Esophagus squamous epithelium (tissue), 5 donors: ENCODE measurements at places on chromosomes 1 and 21.

DNA sequence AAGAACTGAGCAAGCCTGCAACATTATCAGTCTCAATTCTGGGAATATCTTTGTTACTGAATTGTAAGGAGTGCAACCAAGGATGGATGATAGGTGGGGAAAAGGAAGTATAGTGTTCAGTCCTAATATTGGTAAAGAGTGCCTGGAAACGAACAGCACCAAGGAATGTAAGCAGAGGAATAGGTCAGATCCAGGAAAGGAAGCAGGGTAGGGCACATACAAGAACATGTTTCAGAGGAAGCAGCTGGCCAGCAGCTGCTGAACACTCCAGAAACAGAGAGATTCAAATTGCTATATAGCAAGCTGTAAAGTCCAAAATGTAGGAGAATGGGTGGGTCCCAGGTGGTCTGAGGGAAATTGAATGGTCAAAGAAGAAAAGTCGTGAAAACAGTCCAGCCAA lies 37.9 kb downstream of the CRB1 start:
- H3K27me3 ChIP-seq = no peaks in the 10 kb centered on the region
- no peaks in the 10 kb centered on the region for H3K36me3 ChIP-seq
- no peaks in the 10 kb centered on the region for H3K4me1 ChIP-seq
- no peak for DNase-seq

- H3K27ac ChIP-seq = no peak overlapping the region
- no peak overlapping the region for H3K4me3 ChIP-seq
- no peaks in the 10 kb centered on the region for H3K36me3 ChIP-seq
- no peaks in the 10 kb centered on the region for H3K27me3 ChIP-seq
Measured at GRCh38 chr1:4428711-4429110, 225.7 kb upstream of the AJAP1 start.

DNA sequence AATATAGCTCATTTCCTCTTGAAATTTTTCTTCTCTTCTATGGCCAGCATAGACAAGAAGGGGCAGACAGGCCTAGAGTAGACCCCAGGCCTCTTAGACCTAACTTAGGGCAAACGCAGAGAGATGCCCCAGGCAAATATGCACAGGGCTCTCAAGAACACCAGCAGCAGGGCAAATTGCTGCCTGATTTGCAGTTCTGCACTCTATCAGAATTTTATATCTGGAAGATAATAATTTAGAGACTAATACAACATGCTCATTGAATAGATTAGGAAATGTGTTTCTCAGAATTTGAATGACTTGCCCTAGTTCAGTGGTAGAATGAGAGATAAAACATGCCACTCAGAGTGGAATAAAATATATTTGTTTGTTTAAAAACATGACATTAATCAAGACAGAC lies 200.4 kb upstream of the ADGRL2 start:
- H3K27ac ChIP-seq = no peak overlapping the region
- DNase-seq = no peak
- no peaks in the 10 kb centered on the region for H3K27me3 ChIP-seq
- no peaks in the 10 kb centered on the region for H3K36me3 ChIP-seq

DNA sequence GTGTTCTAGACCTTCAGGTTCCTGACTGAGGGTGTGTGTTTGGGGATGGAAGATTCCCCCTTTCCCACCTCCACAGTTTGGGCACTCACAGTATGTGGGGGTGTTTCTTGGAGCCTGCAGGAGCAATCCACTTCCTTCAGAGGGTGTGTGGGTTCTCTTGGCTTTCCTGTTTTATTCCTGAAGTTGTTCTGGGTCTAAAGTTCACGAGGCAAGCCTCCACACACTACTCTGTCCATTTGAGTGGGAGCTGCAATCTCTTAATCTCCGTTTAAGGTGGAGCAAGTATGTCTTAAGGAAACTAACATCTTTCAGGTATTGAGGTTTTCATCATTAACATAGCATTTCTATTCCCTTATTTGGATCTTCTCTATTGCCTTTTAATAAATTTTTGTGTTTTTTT lies 141.8 kb downstream of the TENT5C start:
- H3K27ac ChIP-seq = no peak overlapping the region
- no peaks in the 10 kb centered on the region for H3K36me3 ChIP-seq

- no peaks in the 10 kb centered on the region for H3K27me3 ChIP-seq
- H3K27ac ChIP-seq = no peak overlapping the region
- no peak for DNase-seq
- no peaks in the 10 kb centered on the region for H3K4me1 ChIP-seq
- no peak overlapping the region for H3K4me3 ChIP-seq
Measured at GRCh38 chr1:18705811-18706210, 75.2 kb downstream of the PAX7 start.

DNA sequence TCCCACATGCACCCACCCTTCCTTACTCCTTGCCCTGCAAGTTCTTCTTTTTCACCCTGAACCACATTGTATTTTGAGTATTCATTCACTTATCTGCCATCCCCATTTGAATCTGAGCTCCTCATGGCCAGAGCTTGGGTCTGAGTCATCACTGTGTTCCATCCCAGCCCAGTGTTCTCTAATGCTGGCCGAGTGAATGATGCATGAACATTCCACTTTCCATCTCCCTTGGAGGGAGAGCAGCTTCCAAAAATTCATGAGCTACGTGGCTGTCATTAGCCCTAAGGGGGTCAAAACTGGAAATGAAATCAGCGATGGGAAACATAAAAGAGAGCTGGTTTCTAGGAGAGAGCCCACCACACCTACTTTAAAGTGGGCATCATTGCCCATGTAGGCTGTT lies 187.0 kb upstream of the USP24 start:
- no peak overlapping the region for H3K4me3 ChIP-seq
- no peak overlapping the region for H3K27ac ChIP-seq
- peaks cover 3% of the 10 kb centered on the region for H3K27me3 ChIP-seq

GRCh38 chr1:211928290-211928801 lies 97.8 kb upstream of the LPGAT1 start:
- H3K4me3 ChIP-seq = no peak overlapping the region
- H3K4me1 ChIP-seq = peaks cover 18% of the 10 kb centered on the region
- no peaks in the 10 kb centered on the region for H3K36me3 ChIP-seq
- H3K27ac ChIP-seq = peak overlapping the region; percentile 86
- no peak for DNase-seq
- H3K27me3 ChIP-seq = no peaks in the 10 kb centered on the region
